ENCODE measurements at places on chromosomes 11 and 22. TPM values are rescaled to one million over a fixed set of nuclear protein-coding genes. Genes with fewer than 3 reads are reported as not detected.

The GRK3 gene
- 11.5 TPM for total RNA-seq

GRCh38 chr22:24323233-24323632 is 52.6 kb downstream of the SPECC1L start:
- no peak for DNase-seq
- H3K27me3 ChIP-seq: no peaks in the 10 kb centered on the region
- no peak overlapping the region for H3K4me3 ChIP-seq
- H3K27ac ChIP-seq: no peak overlapping the region
- H3K4me1 ChIP-seq: no peaks in the 10 kb centered on the region

GRCh38 chr11:48107188-48107704 is 109.4 kb upstream of the OR4B1 start:
- H3K36me3 ChIP-seq: no peaks in the 10 kb centered on the region
- no peaks in the 10 kb centered on the region for H3K27me3 ChIP-seq
- no peak overlapping the region for H3K4me3 ChIP-seq
- H3K4me1 ChIP-seq: peaks cover 2% of the 10 kb centered on the region
- no peak overlapping the region for H3K27ac ChIP-seq

GRCh38 chr22:17199003-17199731 is 20.1 kb downstream of the ADA2 start:
- no peaks in the 10 kb centered on the region for H3K36me3 ChIP-seq
- DNase-seq: peak; percentile 77
- H3K4me3 ChIP-seq: peak overlapping the region; percentile 49

DNA sequence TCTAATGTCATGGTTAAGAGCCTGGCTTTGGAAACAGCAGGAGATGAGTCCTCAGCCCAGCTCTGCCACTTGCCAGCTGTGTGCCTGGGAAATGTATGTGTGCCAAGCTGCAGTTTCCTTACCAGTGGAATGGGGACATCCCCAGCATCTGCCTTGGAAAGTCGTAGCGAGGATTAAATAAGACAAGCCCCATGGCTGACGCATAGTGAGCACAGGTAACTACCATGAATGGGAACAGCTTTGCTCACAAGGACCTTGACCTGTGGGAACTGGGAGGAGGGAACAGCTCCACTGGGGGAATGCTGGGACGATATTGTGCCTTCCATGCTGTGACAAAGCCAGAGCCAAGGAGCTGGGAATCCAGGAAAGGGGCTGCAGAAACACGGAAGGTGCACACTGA is 2.6 kb upstream of the DSCAML1 start:
- no peak overlapping the region for H3K27ac ChIP-seq
- H3K4me3 ChIP-seq: no peak overlapping the region
- no peak for DNase-seq
- peaks cover 20% of the 10 kb centered on the region for H3K27me3 ChIP-seq
- H3K4me1 ChIP-seq: no peaks in the 10 kb centered on the region
- H3K36me3 ChIP-seq: no peaks in the 10 kb centered on the region

DNA sequence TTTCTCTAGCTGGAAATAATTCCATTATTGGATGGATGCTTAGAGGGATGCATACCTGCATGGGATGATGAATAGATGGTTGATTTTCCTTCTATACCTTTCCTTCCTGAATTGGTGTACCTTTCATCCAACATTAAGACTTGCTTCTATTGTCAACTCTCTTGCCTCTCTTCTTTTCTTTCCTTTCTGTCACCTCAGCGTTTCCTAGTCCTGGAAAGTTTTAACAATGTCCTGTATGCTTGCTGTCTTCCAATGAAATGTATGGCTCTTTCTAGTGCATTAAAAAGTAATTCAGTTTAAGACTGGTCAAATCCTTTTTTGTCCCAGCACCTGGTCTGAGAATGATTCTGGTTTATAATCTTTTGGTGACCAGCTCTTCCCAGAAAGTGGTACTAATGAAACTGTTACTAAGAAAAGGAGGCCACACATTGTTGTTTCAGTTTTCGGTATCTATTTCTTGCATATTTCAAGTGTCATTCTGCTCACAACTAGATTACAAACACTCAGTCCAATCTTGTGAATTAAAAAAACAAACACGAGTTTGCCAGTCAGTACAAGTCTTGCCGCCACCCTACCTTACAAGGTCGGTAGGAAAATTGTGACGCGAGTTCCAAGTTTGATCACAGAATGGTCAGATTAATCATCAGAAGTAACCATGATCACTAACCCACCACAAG is 8.0 kb downstream of the POU2AF1 start:
- DNase-seq: no peak
- no peaks in the 10 kb centered on the region for H3K4me1 ChIP-seq
- no peaks in the 10 kb centered on the region for H3K36me3 ChIP-seq

The IGLL1 gene
- total RNA-seq: not detected

- DNase-seq: no peak
- no peaks in the 10 kb centered on the region for H3K36me3 ChIP-seq
- H3K27me3 ChIP-seq: no peaks in the 10 kb centered on the region
- no peak overlapping the region for H3K4me3 ChIP-seq
- H3K27ac ChIP-seq: no peak overlapping the region
- H3K4me1 ChIP-seq: no peaks in the 10 kb centered on the region
Observed at GRCh38 chr22:33710326-33710725, 209.9 kb downstream of the LARGE1 start.

The TNNT3 gene
- 0.60 TPM for total RNA-seq

GRCh38 chr11:120261321-120261720 is 21.4 kb downstream of the POU2F3 start:
- no peak overlapping the region for H3K27ac ChIP-seq
- H3K36me3 ChIP-seq: no peaks in the 10 kb centered on the region
- no peaks in the 10 kb centered on the region for H3K4me1 ChIP-seq
- H3K4me3 ChIP-seq: no peak overlapping the region
- H3K27me3 ChIP-seq: no peaks in the 10 kb centered on the region

The RIBC2 gene
- total RNA-seq: 1.0 TPM

The PGA4 gene
- total RNA-seq: not detected

The C11orf21 gene
- total RNA-seq: 4.9 TPM

DNA sequence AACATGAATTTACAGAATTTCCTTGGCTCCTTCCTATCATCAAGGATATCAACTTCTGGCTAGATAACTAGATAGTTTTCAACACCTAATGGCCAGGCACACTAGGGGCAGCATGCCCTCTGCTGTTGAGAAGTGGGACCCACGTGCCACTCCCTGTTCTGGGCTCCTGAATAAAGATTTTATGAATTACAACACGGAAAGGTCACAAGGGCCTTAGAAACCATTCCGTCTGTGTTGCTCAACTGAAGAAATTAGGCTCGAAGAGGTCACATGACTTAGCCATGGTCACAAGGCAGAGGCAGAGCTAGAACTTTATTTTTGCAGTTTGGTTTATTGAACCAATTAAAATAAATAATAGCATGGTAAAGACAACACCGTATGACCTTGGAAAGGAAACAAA is 36.0 kb downstream of the PRCP start:
- peaks cover 6% of the 10 kb centered on the region for H3K4me1 ChIP-seq
- H3K36me3 ChIP-seq: no peaks in the 10 kb centered on the region
- H3K27ac ChIP-seq: no peak overlapping the region
- DNase-seq: peak; percentile 59
- H3K4me3 ChIP-seq: no peak overlapping the region

- H3K36me3 ChIP-seq: peaks cover 44% of the 10 kb centered on the region
- no peaks in the 10 kb centered on the region for H3K27me3 ChIP-seq
- H3K27ac ChIP-seq: peak overlapping the region; percentile 93
- no peak for DNase-seq
Observed at GRCh38 chr22:30292069-30292970, 3.0 kb upstream of the CASTOR1 start.

- no peak for DNase-seq
- no peak overlapping the region for H3K27ac ChIP-seq
- no peak overlapping the region for H3K4me3 ChIP-seq
- H3K4me1 ChIP-seq: peaks cover 9% of the 10 kb centered on the region
- H3K27me3 ChIP-seq: no peaks in the 10 kb centered on the region
- no peaks in the 10 kb centered on the region for H3K36me3 ChIP-seq
Observed at GRCh38 chr11:86625544-86625943, 46.9 kb downstream of the ME3 start.

- no peaks in the 10 kb centered on the region for H3K36me3 ChIP-seq
- no peak for DNase-seq
- H3K27ac ChIP-seq: no peak overlapping the region
Observed at GRCh38 chr22:50684501-50684900, 11.9 kb downstream of the SHANK3 start.

DNA sequence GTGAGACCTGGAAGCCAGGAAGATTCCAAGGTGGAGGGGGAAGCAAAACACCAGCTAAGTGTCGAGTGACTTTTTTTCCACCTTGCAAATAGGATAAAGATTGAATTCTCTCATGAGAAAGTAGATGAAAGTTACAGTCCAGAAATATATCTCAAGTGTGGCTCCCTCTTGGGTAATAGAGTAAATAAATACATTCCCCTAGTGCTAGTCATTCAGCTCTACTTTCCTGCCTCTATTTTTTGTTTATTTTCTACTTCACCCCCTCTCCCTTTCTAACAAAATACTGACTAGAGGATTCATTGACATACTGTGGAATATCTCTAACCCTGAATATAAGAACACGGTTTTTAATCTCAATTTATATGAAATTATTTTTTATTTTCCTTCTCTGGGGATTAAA is 19.2 kb upstream of the OOSP4B start:
- no peak overlapping the region for H3K4me3 ChIP-seq
- H3K27me3 ChIP-seq: no peaks in the 10 kb centered on the region
- no peak overlapping the region for H3K27ac ChIP-seq

GRCh38 chr22:29722587-29722986 is 2.8 kb downstream of the CABP7 start:
- peaks cover 6% of the 10 kb centered on the region for H3K27me3 ChIP-seq
- H3K36me3 ChIP-seq: no peaks in the 10 kb centered on the region
- H3K27ac ChIP-seq: no peak overlapping the region
- no peak for DNase-seq

DNA sequence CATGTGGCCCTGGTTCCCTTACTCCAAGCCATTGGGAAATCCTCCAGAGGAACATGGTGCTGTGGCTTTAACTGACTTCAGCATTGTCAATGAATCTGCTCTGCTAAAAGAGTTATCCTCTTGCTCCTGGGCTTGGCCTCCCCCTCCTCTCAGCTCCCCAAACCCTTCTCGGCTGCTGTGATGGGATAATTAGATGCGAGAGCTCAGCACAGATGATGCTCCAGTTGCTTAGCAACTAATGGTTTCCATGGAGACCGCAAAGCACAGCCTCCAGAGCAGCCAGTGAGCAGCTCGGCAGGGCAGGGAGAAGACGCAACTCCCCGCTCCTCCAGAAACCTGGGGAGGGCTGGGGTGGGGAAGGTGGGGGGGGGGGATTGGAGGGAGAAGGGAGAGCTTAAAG is 2.8 kb upstream of the UPK2 start:
- no peaks in the 10 kb centered on the region for H3K4me1 ChIP-seq
- no peak overlapping the region for H3K27ac ChIP-seq
- peak; percentile 17 for DNase-seq
- H3K36me3 ChIP-seq: no peaks in the 10 kb centered on the region
- H3K27me3 ChIP-seq: no peaks in the 10 kb centered on the region
- no peak overlapping the region for H3K4me3 ChIP-seq

- H3K27ac ChIP-seq: peak overlapping the region; percentile 89
- H3K4me1 ChIP-seq: no peaks in the 10 kb centered on the region
- H3K36me3 ChIP-seq: no peaks in the 10 kb centered on the region
- no peak for DNase-seq
- H3K27me3 ChIP-seq: no peaks in the 10 kb centered on the region
- H3K4me3 ChIP-seq: no peak overlapping the region
Observed at GRCh38 chr11:76628408-76628947, 42.1 kb downstream of the LRRC32 start.

The ELF5 gene
- total RNA-seq: 0.94 TPM

DNA sequence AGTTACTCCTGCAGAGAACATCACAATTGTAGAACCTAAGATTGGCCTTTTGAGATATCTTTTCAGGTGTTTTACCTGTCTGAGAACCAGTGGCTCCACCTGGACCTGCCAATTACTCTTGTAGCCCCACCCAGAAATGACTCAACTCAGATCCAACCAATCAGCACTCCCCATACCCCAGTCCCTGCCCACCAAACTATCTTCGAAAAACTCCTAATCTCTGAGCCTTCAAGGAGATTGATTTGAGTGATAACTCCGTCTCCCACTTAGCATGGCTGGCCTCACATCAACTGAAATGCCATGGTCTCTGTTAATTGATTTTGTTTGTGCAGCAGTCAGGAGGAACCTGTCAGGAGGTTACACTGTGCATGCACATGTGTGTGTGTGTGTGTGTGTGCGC is 103.6 kb downstream of the MTNR1B start:
- H3K27me3 ChIP-seq: no peaks in the 10 kb centered on the region
- H3K27ac ChIP-seq: no peak overlapping the region
- H3K4me1 ChIP-seq: no peaks in the 10 kb centered on the region
- no peak for DNase-seq

DNA sequence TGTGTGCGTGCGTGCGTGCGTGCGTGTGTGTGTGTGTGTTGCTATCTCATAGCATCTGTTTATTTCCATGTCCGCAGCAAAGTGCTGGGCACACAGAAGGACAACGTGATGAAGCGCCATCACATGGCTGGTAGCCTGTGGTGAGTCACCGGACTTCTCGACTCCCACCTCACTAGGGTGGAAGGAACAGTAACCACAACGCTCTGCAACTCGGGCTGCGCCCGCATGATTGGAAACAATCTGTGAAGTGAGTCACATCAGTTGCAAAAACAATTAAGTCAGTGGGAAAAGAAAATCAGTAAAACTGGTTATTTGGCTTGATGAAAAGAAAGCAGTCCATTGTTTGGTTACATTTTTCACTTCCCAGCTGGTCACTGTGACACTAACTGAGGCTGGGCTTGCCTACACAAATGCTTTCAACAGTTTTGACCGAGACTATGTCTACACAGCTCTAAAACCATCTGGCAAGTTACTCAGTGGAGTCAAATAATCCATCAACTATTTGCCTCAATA is 437.3 kb upstream of the CADM1 start:
- no peaks in the 10 kb centered on the region for H3K27me3 ChIP-seq
- no peak overlapping the region for H3K27ac ChIP-seq
- no peaks in the 10 kb centered on the region for H3K4me1 ChIP-seq
- no peaks in the 10 kb centered on the region for H3K36me3 ChIP-seq
- no peak for DNase-seq

The OR52K1 gene
- total RNA-seq: not detected

DNA sequence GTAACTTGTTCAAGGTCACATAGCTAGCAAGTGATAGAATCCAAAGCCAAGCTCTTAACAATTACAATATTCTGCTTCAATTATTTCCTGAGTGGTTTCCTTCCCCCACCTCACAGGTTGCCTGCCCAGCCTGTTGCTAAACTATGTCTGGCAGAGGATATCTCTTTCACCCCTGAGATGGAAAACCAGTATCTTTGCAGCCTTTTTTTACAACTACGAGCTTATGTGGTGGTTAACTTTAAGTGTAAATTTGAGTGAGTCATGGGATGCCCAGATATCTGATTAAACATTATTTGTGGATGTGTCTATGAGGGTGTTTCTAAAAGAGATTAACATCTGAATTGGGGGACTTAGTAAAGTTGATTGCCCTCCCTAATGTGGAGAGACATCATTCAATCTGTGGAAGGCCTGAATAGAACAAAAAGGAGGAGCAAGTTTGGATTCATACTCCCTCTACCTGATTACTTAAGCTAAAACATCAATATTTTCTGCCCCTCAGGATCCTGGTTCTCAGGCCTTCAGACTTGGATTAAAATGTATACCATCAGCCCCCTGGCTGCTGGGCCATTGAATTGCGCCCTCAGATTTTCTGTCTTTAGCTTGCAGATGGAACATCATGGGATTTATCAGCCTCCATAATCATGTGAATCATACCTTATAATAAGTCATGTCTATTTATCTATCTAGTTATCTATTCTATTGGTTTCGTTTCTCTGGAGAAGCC is 911.9 kb downstream of the METTL15 start:
- no peak overlapping the region for H3K4me3 ChIP-seq
- H3K36me3 ChIP-seq: no peaks in the 10 kb centered on the region
- no peak overlapping the region for H3K27ac ChIP-seq
- no peaks in the 10 kb centered on the region for H3K4me1 ChIP-seq

- peak within 1 kb of the TSS; percentile 17 for H3K4me3 ChIP-seq
- H3K4me1 ChIP-seq: peaks cover 11% of the 10 kb centered on the region
- H3K27ac ChIP-seq: no peak within 1 kb of the TSS
- no peak for DNase-seq
- no peaks in the 10 kb centered on the region for H3K27me3 ChIP-seq
Observed at GRCh38 chr11:116791813-116792143, at the start of gene APOA5. TSS of gene APOA5 (minus strand) at chr11:116791879. CDS start at chr11:116791860, 19 bp downstream.

The PVALB gene
- total RNA-seq: 2.1 TPM
